Neuronal stem cell (in vitro differentiated cells): ENCODE measurements at places on chromosomes 11 and 22.

DNA sequence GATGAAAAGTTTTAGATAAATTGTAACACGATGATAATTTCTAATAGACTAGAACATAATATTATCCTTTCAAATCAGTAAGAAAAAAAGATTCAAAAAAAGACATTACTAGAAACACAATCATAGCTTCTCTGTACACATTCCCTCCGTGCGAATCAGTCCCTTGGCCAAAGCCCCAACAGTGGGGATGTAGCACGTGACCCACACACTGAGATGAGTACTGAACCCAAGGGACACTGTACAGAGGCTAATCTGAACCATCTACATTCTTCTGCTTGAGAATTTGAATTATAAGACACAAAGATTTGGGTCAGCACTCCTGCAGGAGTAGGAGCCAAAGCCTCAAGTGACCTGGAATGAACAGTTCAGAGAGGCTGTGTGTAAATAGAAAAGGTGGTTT is 353.7 kb downstream of the INSC start:
- DNase-seq, result no peak

GRCh38 chr11:115153135-115153534 is 351.1 kb downstream of the CADM1 start:
- no peak for DNase-seq

DNA sequence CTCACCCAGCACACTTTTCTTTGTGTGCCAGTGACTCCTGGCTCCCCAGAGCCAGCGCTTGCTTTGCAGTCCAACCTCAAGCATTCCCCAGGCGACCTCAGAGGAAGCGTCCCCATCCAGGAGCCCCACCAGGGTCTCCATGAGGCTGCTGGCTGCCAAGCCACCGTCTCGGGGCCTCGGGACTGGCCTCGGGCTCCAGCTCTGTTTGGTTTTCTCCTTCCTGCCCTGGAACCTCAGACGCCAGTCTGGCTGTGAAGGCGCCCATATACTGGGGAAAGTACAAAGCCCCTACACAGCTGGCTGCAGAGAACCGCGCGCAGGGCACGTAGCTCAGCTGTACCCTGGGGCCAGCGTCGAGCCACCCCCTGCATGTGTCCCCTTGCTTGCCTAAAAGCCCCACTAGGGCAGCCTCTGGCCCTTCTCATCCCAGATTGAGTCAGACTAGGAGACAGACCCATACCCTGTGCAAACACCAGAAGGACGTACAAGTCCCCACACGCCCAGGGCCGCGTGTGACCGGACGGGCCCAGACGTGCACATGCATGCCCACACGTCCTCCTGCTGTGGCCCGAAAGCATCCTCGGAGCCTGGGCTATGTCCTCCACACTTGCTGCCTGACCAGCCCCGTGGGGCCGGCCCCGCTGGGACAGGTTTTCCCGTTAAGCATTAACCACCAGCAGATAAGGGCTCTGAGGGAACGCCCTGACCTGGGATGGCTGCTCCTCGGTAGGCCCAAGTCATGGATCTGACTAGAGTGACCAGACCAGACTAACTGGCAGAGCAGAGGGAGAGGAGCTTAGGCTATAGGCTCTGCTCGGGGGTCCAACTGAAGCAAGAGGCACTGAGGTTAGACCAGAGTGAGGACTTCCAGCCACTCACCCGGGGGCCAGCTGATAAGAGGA is 4.2 kb upstream of the SYT8 start:
- no peak for DNase-seq

- no peak for DNase-seq
These were observed 8.1 kb upstream of the PLXNB2 start for GRCh38 chr22:50315289-50316113.

DNA sequence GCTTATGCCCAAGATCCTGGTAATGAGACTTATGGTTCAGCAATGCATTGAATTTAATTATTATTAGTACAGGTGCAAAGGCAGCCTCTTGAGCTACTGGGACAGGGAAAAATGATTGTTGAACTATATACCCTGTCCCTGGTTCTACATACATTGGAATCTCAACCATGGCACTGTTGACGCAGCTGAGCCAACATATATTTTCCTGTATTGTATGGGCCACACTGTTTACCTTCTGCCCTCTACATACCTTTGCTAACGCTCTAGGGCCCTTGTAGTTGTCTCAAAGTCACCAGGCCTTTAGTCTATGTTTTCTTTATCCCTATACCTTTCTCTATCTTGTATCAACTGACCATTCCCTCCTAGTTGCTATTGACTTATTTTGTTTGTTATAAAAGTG is 22.6 kb downstream of the KREMEN1 start:
- no peak for DNase-seq

GRCh38 chr11:62933750-62934495 is 12.8 kb upstream of the CHRM1 start:
- no peak for DNase-seq

- no peak for DNase-seq
These were observed 15.4 kb downstream of the XRCC6 start for GRCh38 chr22:41636467-41636866.

GRCh38 chr11:117944554-117944953 is 15.4 kb upstream of the TMPRSS13 start:
- no peak for DNase-seq

DNA sequence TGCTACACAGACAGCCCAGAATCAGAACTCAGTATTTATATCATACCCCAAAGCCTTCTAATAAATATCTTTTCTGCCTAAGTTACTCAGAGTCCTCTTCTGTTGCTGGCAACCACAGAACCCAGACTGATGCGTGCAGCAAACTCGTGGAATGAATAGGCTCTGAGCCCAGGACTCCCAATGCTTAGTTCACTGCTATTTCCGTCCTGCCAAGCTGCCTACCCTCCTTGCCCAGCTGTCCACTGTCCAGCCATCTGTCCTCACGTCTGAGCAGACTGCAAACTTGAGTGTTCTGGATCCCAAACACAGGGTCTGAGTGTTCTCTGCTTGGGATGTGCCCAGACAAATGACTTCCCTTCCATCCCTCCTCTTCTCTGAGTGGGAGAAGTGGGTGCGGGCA is 19.4 kb downstream of the PTPN5 start:
- no peak for DNase-seq

DNA sequence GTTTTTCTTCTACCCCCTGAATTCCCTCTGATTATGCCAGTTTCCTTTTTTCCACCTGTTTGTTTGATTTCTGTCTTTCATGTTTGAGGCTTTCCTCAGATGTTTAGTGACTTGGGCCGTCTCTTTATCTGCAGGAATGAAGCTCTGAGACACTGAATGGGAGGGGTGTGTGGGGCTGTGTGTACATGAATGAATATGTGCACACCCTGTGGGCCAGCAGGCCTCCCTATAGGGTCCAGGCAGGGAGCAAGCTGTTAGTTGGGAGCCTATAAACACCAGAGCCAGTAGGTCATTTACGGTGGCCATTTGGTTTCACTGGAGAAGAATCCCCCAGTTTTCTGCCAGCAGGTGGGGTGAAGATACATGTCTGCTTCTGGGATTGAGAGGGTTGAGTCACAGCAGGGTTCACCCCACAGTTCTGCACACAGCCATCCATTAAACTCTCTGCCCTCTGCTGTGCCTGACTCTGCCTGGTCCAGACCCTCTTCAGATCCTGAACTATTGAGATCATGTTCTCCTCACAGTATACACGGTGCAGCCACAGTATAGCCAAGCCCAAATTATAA is 34.8 kb downstream of the BARX2 start:
- DNase-seq, result no peak
